ENCODE measurements at places on chromosomes 6 and 20. TPM values are rescaled to one million over a fixed set of nuclear protein-coding genes. Genes with fewer than 3 reads are reported as not detected.

GRCh38 chr6:121578216-121578615, 142.8 kb downstream of the GJA1 start:
- DNase-seq: no peak
- H3K4me1 ChIP-seq: peaks cover 2% of the 10 kb centered on the region
- H3K4me3 ChIP-seq: no peak overlapping the region
- H3K36me3 ChIP-seq: no peaks in the 10 kb centered on the region
- no peak overlapping the region for H3K27ac ChIP-seq

DNA sequence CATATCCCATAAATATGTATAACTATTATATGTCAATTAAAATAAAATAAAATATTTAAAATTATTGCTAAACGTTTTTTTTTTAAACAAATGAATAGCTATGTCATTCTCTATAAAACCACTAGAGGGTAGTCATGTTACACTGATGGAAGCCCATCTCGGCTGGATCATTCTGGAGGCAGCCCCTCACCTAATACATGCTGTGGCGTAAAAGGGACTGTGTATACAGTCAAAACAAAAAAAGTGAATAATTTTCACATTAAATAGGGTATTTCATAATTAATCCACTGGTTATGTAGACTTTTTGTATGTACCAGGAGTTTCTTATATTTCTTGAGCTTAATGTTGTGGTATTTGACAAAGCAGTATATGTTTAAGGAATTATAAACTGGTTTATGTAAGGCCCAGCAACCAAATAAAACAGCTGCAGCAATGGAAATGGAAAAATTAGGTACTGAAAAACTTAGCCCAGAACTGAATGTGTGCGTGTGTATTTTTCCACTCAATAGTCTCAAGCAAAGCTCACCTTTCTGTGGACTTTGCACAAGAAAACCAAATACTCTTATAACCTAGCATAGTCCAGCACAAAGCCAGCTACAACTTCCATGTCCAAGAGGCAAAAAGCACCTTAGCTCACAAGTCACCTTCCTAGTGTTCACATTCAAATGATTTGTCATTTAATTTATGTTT, 81.7 kb downstream of the COL9A1 start:
- DNase-seq: peak; percentile 48
- no peaks in the 10 kb centered on the region for H3K4me1 ChIP-seq
- no peaks in the 10 kb centered on the region for H3K36me3 ChIP-seq
- no peaks in the 10 kb centered on the region for H3K27me3 ChIP-seq
- no peak overlapping the region for H3K4me3 ChIP-seq

DNA sequence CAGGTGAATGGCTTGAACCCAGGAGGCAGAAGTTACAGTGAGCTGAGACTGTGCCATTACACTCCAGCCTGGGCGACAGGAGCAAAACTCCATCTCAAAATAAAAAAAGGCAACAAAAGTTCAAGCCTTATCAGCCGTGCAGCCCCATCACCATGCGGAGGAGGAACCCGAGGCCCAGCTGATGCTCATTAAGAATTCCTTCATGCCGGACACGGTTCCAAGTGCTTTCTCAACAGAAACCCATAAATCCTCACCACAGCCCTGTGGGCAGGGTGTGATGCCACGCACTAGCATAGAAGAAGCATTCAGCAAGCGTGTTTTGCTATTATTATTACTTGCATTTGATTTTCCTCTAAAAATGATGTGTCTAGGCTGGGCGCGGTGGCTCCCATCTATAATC, 56.3 kb downstream of the PREX1 start:
- H3K27ac ChIP-seq: no peak overlapping the region
- H3K27me3 ChIP-seq: peaks cover 2% of the 10 kb centered on the region
- H3K4me3 ChIP-seq: no peak overlapping the region
- no peaks in the 10 kb centered on the region for H3K36me3 ChIP-seq

- H3K27ac ChIP-seq: peak overlapping the region; percentile 61
- no peak overlapping the region for H3K4me3 ChIP-seq
- peaks cover 2% of the 10 kb centered on the region for H3K27me3 ChIP-seq
- H3K36me3 ChIP-seq: no peaks in the 10 kb centered on the region
- no peaks in the 10 kb centered on the region for H3K4me1 ChIP-seq
- DNase-seq: peak; percentile 32
These were observed 95.5 kb downstream of the THBS2 start for GRCh38 chr6:169158174-169158573.

- peak; percentile 41 for DNase-seq
- H3K27me3 ChIP-seq: no peaks in the 10 kb centered on the region
- H3K27ac ChIP-seq: no peak overlapping the region
- H3K36me3 ChIP-seq: peaks cover 12% of the 10 kb centered on the region
- H3K4me3 ChIP-seq: no peak overlapping the region
- H3K4me1 ChIP-seq: no peaks in the 10 kb centered on the region
These were observed 19.1 kb upstream of the PANK2 start for GRCh38 chr20:3869839-3870634.

DNA sequence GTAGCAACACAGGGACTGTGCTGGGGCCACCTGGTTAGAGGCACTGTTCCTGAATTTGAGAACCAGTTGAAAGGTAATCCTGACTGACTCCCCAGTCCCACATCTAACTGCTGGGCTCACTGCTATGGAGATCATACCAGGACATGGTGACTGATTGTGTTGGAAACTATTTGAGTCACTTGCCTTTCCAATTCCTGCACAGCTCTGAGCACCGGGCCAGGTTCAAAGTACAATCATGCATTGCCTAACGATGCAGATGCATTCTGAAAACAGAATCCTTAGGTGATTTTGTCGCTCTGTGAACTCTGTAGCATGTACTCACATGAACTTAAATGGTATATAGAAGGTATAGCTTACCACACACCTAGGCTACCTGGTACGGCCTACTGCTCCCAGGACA, 215.3 kb downstream of the BMP7 start:
- H3K4me3 ChIP-seq: no peak overlapping the region
- no peaks in the 10 kb centered on the region for H3K27me3 ChIP-seq
- H3K27ac ChIP-seq: no peak overlapping the region
- DNase-seq: peak; percentile 46

DNA sequence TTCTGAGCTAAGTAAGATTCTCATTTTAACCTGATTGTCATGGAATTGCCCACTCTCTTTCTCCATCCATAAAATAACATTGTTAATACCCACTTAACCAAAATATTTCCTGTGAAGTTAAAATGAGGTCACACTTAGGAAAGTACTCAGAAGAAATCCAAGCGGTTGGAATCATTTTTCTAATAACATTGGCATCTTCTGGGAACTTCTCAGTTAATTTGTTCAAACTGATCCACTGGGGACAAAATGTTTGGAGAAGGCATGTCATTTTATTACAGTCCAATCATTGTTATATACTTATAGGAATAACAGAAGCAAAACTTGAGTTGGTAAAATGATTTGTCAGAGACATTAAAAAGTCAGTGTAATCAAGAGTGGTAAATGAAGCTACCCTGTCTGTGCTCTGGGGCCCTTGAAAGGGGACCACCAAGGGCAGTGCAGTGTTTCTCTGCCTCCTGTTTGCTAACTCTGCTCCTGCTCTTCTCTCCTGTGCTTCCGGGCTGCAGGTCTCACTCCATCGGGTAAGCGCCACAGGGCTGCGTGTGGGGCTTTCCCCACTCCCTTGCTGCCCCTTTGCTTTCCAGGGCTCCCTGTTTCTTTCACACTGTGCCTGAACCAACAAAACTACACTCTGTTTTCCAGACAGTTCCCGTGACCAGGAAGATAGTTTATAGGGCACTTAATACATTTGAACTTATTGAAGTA, 50.1 kb downstream of the HDDC2 start:
- no peak overlapping the region for H3K27ac ChIP-seq
- no peak overlapping the region for H3K4me3 ChIP-seq
- no peaks in the 10 kb centered on the region for H3K27me3 ChIP-seq
- no peaks in the 10 kb centered on the region for H3K4me1 ChIP-seq

The NSFL1C gene
- 45.7 TPM for polyA plus RNA-seq

The ZNF341 gene
- 3.6 TPM for polyA plus RNA-seq

GRCh38 chr20:20297181-20297580, 70.7 kb upstream of the INSM1 start:
- DNase-seq: no peak
- H3K4me1 ChIP-seq: no peaks in the 10 kb centered on the region
- H3K36me3 ChIP-seq: no peaks in the 10 kb centered on the region
- H3K4me3 ChIP-seq: no peak overlapping the region

- H3K27me3 ChIP-seq: no peaks in the 10 kb centered on the region
- H3K36me3 ChIP-seq: no peaks in the 10 kb centered on the region
- no peak overlapping the region for H3K4me3 ChIP-seq
- no peak overlapping the region for H3K27ac ChIP-seq
- H3K4me1 ChIP-seq: no peaks in the 10 kb centered on the region
These were observed 40.1 kb upstream of the LTV1 start for GRCh38 chr6:143802833-143803565.

The DEFB132 gene
- polyA plus RNA-seq: not detected

DNA sequence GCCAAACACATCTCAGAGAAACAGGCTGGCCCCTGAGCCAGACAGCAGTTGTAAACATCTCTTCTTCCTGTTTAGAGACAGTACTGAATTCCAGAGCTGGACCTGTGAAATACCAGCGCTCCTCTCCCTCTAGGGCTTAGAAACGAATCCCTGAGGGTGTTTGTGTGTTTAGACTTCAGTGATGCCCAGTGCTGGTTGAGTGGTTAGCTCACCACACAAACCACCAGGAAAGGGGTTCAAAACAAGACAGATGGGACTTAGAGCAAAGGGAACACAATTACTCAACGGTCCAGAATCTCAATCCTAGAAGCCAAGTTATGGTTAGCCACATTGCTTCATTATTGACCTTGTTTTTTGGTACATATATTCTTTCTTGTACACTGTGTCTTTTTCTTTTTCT, 108.7 kb upstream of the TMEM170B start:
- H3K4me3 ChIP-seq: no peak overlapping the region
- H3K27me3 ChIP-seq: no peaks in the 10 kb centered on the region
- H3K4me1 ChIP-seq: peaks cover 8% of the 10 kb centered on the region
- H3K27ac ChIP-seq: peak overlapping the region; percentile 75
- no peak for DNase-seq
- no peaks in the 10 kb centered on the region for H3K36me3 ChIP-seq

DNA sequence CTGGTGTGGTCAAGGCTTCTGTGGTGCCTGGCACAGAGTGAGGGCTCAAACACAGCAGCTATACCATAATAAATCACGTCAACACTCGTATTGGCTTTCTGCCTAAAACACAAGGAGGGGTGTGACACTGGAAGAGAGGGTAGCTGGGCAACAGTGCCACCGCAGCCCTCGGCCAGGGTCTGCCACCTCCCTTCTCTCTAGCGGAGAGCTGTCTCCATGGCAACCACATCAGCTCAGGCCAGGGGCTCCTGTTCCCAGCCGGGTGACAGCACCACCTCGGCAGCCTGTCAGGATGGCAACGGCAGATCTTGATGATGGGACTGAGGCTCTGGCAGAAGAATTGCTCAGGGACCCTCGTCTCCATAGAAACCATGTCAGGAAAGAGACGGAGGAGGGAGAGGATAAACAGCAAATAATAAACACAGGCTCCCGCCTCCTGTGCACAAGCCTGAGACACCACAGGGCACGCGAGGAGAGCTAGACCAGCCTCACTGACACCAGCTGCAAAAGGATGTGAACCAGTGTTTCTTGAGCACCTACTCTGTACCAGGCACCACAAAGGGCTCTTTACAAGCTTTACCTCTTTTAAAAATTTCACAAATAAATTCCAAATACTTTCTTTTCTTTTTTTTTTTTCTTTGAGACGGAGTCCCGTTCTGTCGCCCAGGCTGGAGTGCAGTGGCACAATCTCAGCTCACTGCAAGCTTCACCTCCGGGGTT, 50.4 kb upstream of the TLDC2 start:
- H3K27me3 ChIP-seq: no peaks in the 10 kb centered on the region
- no peak overlapping the region for H3K4me3 ChIP-seq
- H3K27ac ChIP-seq: no peak overlapping the region
- DNase-seq: no peak
- no peaks in the 10 kb centered on the region for H3K36me3 ChIP-seq

DNA sequence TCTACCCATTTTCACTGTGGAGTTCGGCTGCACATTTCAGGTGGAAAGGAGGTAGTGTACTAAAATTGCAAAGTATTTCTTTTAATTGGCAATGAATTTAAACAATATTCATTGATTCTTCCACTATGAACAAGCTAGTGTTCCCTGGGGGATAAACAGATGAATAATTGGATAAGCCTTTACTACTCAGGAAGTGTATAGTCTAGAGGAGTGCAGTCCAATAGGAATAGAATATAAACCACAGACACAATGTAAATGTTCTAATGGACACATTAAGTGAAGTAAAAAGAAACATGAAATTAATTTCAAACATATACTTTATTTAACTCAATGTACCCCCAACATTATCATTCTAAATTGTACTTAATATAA, 28.7 kb downstream of the SGK1 start:
- H3K4me1 ChIP-seq: no peaks in the 10 kb centered on the region
- H3K36me3 ChIP-seq: no peaks in the 10 kb centered on the region
- H3K27me3 ChIP-seq: no peaks in the 10 kb centered on the region
- H3K27ac ChIP-seq: peak overlapping the region; percentile 37
